Activated CD4-positive, alpha-beta T cell treated with anti-CD3 and anti-CD28 coated beads for 24 hours (primary cell): ENCODE measurements at places on chromosomes 2 and 18.

DNA sequence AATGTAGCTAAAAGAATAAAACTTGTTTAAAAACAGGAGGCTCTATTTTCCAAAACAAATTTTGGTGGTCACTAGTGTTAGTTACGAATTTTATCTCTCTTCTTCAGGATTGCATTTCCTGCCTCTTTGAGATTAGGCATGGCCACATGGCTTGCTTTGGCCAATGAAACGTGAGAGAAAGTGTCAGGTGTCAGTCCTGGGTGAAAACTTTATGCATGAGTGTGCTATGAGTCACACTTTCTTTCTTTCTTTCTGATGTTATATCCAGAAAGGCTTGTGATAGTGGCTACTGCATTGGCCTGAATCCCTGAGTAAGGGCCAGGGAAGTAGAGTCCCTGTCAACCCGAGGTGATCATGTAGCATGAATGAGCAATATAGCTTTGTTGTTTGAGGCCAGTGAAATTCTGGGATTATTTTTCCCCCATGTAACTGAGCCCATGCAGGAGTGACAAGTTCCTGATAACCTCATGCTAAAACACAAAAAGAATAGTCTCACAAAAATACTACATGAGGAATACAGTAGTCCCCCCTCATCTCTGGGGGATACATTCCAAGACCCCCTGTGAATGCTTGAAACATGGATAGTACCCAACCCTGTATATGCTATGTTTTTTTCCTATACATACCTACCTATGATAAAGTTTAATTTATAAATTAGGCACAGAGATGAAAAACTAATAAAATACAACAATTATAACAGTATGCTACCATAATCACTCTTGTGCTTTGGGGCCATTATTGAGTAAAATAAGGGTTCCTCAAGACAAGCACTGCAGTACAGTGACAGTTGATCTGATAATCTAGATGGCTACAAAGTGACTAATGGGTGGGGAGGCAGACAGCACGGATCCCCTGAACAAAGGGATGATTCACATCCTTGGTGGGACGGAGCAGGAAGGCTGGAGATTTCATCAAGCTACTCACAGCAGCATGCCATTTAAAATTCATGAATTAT lies 109.5 kb downstream of the CDC42EP3 start:
- DNase-seq: peak; percentile 13

- DNase-seq: no peak
Measured at GRCh38 chr2:31246184-31246852, 12.4 kb downstream of the EHD3 start.

DNA sequence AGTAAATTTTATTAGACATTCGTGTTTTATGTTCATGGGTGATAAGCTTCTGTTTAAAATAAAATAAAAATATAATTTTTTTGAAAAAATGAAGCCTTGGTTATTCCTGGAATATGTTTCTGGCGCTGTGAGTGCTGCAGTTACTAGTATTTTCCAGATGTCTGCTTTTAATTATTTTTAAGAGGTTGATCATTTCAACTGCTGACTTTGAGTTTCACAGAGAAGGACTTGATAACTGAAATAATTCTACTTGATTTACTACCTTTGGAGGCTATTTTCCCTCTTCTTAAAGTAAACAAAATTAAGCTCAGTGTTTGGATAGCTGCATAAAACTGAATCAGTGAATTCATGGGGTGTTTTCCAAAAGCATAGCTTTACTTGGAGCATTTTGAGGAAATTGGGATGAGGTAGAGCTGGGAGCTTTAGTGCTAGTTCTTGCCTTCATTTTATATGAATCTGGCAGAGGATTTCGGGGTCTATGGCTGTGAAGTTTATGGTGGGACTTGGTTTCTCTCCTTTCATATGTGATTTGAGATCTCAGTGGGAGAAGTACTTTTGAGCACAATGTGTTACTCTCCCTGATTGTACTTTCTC lies 666.5 kb downstream of the DCDC2C start:
- no peak for DNase-seq

DNA sequence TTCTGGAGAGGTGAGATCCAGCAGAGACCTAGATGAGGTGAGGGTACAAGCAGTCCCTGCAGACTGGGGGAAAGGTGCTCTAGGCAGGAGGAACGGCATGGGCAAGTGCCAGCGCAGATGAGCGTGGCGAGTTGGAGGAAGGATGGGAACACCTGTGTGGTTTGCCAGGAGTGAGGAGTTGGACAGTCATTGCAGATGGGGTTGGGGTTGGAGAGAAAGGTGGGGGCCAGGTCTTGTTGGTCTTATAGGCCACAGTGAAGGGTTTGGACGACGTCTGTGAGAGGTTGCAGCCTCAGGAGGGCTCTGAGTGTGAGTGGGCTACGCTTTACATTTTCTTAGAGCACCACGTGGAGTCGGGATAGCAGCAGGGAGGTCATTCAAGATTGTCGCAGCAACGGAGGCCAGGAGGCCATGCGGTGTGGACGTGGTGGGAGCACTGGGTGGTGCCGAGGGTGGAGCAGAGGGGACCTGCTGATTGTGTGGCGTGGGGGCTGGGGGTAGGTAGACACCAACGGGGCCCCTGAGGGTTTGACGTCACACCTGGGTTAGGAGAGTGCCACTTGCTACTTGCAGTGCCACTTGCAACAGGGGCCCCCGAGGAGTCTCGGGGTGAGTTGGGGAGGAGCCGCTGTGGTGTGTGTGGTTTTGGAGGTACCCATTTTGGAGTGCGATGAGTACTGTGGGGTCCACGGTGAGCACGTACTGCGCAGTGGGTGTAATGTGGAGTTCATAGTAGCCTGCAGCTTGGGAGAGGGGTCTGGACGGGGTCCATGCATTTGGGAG lies 66.2 kb downstream of the LPIN1 start:
- no peak for DNase-seq

- no peak for DNase-seq
Measured at GRCh38 chr18:37207343-37207742, 358.3 kb downstream of the CELF4 start.

DNA sequence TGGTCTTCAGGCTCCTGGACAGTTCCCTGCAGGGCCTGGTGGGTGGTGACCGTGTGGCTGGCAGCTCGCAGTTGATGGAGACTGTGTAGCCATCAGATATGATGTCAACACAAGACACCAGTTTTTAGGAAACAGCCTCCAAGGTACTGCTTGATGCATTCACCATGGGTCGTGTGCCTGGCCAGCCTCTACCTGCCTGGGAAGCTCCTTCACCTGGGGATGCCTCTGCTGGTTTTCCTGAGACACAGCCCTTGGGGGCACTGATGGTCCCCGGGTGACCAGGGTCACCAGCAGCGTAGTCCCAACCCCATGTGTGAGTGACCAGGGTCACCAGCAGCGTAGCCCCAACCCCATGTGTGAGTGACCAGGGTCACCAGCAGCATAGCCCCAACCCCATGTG lies 33.6 kb upstream of the KCNG2 start:
- DNase-seq: no peak

DNA sequence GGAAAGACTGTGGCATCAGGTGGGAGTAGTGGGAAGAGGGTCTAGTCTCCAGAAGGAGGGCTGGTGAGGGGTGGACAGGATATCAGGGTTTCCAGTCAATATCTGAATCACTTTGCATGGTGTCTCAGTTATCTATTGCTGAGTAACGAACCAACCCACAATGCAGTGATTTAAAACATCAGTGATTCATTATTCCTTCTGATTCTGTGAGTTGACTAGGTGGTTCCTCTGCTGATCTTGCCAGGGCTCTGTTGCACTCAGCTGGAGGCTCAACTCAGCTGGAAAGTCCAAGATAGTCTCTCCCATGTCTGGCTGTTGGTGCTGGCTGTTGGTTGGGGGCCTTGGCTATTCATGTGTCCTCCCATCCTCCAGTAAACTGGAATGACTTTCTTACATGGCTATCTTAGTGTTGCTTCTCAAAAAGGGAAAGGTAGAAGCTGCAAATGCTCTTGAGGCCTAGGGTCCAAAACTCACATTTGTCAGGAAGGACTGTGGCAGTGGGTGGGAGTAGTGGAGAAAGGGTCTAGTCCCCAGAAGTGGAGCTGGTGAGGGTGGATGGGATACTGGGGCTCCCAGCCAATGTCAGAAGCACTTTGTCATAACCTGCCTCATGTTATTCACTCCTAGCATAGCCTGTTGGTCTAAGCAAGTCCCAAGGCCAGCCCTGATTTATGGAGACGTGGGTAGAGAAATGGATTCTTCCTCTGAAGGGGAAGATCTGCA lies 13.9 kb downstream of the IL1F10 start:
- DNase-seq: no peak

GRCh38 chr18:59142274-59142673 lies 2.6 kb downstream of the SEC11C start:
- DNase-seq: no peak

DNA sequence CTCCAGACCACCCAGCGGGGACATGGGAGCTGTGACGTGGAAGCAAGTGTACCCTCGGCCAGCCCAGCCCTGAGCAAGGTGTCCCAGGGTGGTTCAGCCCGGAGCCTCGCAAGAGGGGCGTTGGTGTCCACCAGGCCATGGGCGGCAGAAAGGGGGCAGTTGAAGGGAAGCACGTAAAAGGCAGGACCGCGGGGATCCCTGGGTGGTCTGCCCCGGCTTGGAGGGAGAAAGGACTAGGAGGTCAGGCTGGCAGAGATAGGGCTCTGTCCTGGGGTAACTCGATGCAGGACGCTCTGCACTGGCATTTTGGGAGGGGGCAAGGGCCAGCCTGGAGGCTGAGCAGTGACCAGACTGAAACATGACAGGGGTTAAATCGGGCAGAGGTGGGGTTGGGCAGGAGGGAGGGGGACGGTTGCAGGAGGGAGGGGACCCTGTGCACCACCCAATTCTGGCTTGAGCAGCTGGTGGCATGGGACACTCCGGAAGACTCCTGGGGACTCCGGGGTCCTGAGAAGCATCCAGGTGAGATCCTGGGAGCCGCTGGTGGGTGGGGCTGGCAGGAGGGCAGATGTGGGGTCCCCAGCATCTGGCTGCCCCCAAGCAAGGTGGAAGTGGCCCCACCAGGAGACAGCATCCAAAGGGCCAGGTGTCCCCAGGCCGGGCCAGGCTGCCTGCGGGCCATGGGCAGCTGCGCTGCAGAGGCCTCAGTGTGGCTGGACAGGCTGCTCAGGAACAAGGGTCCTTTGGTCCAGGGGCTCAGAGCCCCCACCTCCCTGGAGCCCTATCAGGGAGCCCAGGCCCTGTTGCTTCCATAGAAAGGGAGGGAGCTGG lies 46.8 kb upstream of the GPC1 start:
- DNase-seq: no peak

DNA sequence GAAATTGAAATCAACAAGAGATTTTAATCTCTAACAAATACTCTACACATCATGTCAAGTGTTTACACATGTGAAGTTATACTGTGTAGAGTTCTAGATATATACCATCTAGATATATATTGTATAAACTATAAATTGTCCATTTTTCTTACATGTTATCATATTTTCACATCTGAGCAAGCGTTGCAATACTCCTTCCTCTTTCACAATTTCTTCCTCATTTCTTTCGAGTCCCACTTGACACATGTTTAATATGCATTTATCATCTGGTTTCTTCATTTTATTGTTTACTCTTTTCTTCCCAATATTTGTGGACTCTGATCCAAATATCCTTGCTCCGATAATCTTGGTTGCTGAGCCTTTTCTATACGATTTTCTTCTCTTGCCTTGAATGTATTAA lies 50.2 kb downstream of the UNC80 start:
- no peak for DNase-seq

DNA sequence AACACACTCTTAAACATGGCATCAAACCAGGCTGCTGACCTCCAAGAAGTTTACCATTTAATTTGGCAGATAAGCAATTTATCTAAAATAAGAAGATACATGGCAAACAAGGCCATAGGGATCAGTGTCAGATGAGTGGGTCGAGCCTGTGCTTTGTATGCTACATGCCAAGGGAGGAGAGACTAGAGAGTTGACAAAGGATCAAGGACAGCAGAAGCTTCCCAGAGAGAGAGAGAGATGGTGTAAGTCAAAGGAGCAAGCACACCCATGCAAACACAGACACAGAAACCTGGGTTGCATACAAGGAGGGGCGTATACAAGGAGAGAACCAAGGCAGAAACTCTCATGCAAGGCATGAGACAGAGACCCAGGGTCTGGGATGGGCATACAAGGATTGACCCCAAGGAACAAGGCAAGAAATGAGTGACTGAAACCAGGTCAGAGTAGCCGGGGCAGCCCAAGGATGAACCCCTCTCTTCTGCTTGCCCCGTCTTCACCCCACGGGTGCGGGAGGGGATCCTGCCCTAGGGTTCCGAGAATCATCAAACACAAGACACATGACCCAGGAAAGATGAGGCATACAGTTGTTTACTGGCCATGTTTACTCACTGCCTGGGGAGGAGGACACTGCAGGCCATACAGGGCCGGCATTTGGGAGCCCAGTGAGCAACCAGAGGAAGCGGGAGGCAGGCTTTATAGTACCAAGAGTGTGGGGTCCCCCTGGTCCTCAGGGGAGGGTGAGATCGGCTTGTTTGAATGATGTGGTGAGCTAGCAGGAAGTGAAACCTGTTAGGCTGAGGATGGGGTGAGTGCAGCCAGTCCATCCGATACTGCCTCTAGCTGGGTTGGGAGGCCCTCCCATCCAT lies 529.2 kb upstream of the ID2 start:
- no peak for DNase-seq

- no peak for DNase-seq
Measured at GRCh38 chr2:219803294-219803693, 175.9 kb downstream of the SLC4A3 start.

GRCh38 chr2:159769147-159769546 lies 28.9 kb downstream of the CD302 start:
- no peak for DNase-seq

- no peak for DNase-seq
Measured at GRCh38 chr2:172226244-172227061, 123.8 kb upstream of the DLX2 start.

GRCh38 chr2:209208211-209208610 lies 215.6 kb upstream of the MAP2 start:
- DNase-seq: no peak

DNA sequence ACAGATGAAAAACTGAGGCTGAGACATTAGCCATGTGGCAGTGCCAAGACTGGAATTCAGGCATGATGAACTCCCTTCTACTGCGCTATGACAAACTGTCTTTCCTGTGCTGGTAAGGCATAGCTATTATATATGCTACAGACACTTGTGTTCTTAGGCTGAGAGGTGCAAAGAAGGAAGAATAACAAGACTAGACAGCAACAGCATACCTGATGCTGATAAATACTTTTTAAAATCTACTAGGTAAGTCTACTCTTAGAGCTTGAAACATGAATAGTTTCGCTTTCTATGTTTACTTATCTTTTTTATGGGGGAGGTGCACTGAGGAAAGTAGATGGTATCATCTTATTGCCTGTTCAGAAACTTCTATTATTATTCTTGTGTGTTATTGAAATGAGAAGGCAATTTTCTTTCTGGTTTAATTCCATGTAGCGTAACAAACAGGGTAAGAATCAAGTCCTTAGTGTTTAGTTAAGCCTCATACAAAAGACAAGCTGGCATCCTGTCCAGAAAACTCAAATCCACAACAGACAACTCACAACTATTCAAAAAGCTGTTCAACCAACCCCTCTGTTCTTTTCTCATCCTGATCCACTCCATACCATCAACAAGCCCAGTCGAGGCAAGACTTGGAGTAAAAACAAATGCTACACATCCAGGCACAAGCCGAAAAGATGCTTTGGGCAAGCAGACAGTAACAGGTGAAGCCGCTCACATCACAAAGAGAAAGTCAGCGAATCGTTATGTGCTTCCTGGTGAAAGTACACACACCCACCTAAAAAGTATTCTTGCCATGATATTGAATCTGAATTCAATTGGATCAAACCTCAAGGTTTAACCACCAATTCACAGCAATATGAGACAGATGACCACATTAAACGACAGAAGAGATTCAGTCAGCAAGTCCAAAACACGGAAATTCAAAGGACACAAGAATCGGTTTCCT lies 1.5 kb downstream of the TTC32 start:
- DNase-seq: no peak

GRCh38 chr2:85042330-85042729 lies 71.4 kb downstream of the KCMF1 start:
- no peak for DNase-seq

GRCh38 chr2:24623535-24623934 lies 132.5 kb downstream of the NCOA1 start:
- DNase-seq: no peak
